ENCODE measurements at places on chromosomes 4 and X. TPM values are rescaled to one million over a fixed set of nuclear protein-coding genes. Genes with fewer than 3 reads are reported as not detected.

GRCh38 chr4:89134775-89135319 is 23.5 kb downstream of the TIGD2 start:
- DNase-seq = no peak

GRCh38 chr4:61274286-61274685 is 74.2 kb downstream of the ADGRL3 start:
- no peak for DNase-seq

- no peak for DNase-seq
Measured at GRCh38 chr4:8589336-8589735, 3.2 kb upstream of the CPZ start.

DNA sequence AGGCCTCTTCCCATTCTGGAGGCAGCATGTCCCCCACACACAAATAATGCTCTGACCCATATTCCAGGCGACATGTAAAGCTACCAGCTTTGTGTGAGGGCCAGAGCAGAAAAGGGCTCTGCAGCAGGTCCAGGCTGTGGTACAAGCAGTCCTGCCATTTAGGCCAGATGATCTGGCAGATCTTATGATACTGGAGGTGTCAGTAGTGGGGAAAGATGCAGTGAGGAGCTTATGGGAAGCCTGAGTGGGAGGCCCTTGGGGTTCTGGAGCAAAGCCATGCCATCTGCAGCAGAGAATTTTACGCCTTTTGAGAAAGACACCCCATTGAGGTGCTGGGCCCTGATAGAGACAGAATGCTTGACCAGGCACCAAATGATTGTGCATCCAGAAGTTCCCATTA is 7.7 kb downstream of the SYN1 start:
- no peak for DNase-seq

- DNase-seq = no peak
Measured at GRCh38 chrX:28039258-28039657, 58.0 kb upstream of the DCAF8L1 start.

GRCh38 chr4:117434424-117434823 is 349.0 kb upstream of the TRAM1L1 start:
- no peak for DNase-seq

DNA sequence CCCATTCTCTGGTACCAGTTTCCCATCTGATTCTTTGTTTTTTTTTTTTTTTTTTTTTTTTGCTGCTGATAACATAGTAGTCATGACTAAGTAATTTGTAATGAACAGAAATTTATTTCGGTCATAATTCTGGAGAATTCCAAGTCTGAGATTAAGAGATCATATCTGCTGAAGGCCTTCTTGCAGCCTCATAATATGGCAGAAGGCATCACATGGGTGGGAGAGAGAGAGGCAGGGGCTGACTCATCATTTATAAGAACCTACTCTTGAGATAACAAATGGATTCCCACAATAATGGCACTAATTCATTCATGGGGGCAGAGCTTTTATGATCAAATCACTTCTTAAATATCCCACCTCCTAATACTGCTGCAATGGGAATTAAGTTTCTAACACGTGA is 1034.3 kb downstream of the STIM2 start:
- no peak for DNase-seq

DNA sequence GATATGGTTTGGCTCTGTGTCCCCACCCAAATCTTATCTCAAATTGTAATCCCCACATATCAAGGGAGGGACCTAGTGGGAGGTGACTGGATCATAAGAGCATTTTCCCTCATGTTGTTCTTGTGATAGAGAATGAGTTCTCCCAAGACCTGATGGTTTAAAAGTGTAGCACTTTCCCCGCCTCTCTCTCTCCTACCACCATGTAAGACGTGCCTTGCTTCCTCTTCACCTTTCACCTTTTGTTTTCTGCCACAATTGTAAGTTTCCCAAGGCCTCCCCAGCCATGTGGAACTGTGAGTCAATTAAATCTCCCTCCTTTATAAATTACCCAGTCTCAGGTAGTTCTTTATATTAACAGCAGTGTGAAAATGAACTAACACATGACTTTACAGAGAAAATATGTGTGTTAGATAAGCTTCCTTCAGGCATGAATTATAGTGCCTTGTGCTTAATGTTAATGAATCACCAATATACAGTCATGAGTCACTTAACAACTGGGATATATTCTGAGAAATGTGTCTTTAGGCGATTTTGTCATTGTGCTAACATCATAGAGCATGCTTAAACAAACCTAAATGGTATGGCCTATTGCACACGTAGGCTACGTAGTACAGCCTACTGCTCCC is 37.9 kb downstream of the PDGFC start:
- no peak for DNase-seq

- no peak for DNase-seq
Measured at GRCh38 chr4:170248029-170248428, 158.3 kb upstream of the AADAT start.

GRCh38 chr4:183611210-183611830 is 47.7 kb downstream of the RWDD4 start:
- no peak for DNase-seq

GRCh38 chr4:7336732-7337131 is 98.0 kb downstream of the PSAPL1 start:
- no peak for DNase-seq

DNA sequence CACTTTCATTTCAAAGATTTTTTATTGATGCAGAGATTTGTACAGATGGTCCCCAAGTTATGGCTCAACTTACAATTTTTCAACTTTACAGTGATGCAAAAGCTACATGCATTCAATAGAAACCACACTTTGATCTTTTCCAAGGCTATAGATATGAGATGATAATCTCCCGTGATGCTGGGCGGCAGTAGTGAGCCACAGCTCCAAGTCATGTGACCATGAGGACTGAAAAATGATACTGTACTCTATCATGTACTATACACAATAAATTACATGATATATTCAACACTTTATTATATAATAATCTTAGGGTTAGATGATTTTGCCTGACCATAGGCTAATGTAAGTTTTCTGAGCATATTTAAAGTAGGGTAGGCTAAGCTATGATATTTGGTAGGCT is 14.0 kb upstream of the GASK1B start:
- DNase-seq = no peak

- DNase-seq = no peak
Measured at GRCh38 chrX:149717803-149718202, 5.9 kb downstream of the MAGEA11 start.

DNA sequence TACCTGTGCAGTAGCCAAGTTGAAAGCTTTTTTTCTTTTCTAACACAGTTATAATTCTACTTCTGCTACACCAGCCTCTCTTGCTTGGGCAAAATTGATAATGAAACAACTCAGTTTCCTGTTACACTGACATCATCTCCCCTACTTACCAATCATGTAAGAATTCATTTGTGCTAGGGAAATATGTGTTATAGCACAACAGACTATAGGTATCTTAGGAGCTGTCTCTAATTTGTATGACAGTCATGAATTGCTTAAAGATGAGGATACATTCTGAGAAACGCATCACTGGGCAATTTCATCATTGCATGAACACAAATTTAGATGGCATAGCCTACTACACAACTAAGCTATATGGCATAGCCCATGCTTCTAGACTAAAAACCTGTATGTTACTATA is 246.3 kb upstream of the ANKRD50 start:
- DNase-seq = no peak

DNA sequence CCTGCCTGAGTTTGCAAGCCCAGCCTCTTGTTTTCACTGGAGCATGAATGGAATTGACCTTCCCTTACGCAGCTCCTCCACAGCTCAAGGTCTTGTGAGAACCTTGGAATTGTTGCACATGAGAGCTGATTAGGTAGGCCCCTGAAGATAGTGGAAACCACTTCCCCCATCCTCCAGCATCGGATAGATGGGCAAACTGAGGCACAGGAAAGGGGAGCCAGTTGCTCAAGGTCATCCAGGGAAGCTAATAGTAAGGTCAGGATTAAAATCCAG is 27.2 kb downstream of the PJA1 start:
- DNase-seq = no peak

DNA sequence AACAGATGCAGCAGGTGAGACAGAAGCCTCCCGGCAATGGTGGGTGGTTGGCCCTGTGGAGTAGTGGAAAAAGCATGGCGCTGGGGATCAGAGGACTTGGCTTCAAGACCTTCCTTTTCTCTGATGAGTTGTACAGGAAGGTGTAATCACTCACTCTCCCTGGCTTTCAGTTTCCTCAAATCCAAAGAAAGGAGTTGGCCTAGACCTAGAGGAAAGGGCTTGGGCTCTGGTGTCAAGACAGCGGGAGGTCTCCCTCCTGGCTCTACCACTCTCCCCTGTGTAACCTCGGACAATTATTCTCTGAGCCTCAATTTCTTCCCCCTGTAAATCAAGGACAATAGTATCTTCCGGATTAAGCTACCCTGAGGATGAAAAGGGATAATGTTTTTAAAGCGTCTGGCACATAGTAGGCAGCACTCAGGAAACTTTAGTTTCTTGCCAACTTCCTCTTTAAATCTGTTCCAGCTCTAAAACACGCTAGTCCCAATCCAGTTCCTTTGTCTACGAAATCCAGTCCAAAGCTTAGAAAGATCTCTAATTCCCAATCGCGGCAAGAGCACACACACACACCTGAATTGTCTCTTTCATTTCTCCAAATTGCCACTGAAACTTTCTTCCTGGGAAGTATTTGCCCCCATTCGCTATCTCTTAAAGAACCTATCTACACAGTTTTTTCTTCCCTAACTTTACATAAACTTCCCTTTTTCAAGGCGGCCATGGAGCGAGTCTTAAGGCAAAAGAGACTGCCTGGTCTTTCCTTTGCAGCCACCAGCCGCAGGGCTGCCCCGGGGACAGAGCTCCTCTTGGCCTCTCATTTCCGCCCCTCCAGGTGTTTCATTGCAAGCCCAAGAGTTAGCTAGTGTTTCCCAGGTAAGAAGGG is 29.9 kb upstream of the GPC4 start:
- DNase-seq = no peak

DNA sequence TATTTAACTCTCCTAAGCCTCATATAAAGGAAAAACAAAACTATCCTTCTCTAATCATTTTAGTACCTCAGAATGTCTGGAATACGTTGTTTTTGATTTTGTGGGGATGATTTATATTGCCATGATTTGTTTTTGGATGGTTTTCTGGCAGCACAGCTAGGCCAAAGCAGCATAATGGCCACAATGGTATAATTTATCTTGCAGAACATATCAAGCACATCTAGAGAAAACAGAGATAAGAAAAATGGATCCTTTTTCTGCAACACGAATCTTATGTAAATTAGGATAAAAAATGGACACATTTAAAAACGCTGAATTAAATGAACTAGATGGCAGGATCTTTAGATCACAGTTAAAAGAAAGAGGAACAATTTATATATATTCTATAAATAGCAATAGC is 269.9 kb upstream of the FAT4 start:
- no peak for DNase-seq

- no peak for DNase-seq
Measured at GRCh38 chr4:139986689-139987501, 167.1 kb downstream of the MAML3 start.

- DNase-seq = no peak
Measured at GRCh38 chr4:187183826-187184225, 460.2 kb upstream of the FAT1 start.

DNA sequence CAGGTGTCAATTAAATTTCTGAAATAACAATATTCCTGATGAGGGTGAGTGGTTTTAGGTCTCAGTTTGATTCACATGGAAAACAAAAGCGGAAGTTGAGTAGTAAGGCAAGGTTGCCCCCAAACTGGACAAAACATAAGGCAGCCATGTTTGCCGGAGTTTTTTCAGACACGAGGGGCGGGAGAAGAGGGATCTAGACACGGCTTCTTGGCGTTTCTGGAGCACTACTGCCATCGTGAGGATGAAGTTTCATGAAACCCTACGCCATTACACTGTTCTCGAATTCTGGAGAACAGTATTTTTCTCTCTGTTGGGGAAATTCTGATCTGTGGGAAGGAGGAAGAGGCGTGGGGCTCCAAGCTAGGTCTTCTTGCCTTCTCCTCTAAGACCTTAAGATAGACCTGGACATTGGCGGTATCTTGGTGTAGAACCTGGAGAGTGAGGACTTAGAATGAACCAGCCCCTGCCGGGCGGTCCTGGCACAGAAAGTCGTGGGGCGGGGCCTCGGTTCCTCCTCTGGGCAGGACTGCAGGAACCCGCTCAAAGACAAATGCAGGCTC is 160.3 kb downstream of the OR13H1 start:
- no peak for DNase-seq

DNA sequence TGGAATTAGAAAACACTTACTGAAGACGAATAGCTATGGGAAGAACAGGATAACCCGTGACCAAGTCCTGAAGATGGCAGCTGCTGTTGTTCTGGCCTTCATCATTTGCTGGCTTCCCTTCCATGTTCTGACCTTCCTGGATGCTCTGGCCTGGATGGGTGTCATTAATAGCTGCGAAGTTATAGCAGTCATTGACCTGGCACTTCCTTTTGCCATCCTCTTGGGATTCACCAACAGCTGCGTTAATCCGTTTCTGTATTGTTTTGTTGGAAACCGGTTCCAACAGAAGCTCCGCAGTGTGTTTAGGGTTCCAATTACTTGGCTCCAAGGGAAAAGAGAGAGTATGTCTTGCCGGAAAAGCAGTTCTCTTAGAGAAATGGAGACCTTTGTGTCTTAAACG is 2.4 kb downstream of the AGTR2 start:
- DNase-seq = no peak

GRCh38 chr4:112895811-112896608 is 153.4 kb upstream of the ANK2 start:
- DNase-seq = no peak

GRCh38 chrX:122703762-122704161 is 480.3 kb upstream of the GRIA3 start:
- DNase-seq = no peak

DNA sequence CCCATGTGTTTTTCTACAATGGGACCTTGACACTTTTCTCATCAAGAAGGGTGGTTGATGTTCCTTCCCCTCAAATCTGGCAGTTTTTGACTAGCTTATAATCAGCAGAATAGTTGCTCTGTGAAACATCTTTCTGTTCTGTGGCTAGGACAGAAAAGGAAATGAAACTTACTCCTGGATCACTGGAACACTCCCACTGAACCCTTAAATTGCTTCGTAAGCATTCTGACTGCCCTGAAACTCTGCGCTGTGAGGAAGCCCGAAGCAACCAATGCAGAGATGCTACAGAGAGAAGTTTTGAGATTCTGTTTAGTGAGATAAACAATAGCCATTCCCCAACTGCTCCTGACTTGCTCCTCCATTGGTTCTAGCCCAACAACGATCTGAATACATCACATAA is 602.2 kb downstream of the CENPC start:
- no peak for DNase-seq

GRCh38 chrX:13574600-13574999 is 5.2 kb downstream of the EGFL6 start:
- no peak for DNase-seq

- no peak for DNase-seq
Measured at GRCh38 chr4:8698341-8699062, 105.9 kb downstream of the CPZ start.

The ENPEP gene
- 216 TPM for polyA plus RNA-seq

The SMR3B gene
- polyA plus RNA-seq = not detected

The PAGE4 gene
- polyA plus RNA-seq = 0.43 TPM

The MAGEA9B gene
- not detected for polyA plus RNA-seq

The ANXA10 gene
- 0.29 TPM for polyA plus RNA-seq

The PDGFC gene
- 88.6 TPM for polyA plus RNA-seq

The XAGE2 gene
- polyA plus RNA-seq = not detected

The TGIF2LX gene
- not detected for polyA plus RNA-seq

The GPR173 gene
- 14.1 TPM for polyA plus RNA-seq

The GPR143 gene
- polyA plus RNA-seq = 1.7 TPM

The S100G gene
- polyA plus RNA-seq = not detected

Measured in left renal pelvis (tissue), 4 donors.